ENCODE measurements at places on chromosomes 7 and 10.
A peak's percentile ranks its signal among the peaks of the same experiment; 100 is the strongest.

DNA sequence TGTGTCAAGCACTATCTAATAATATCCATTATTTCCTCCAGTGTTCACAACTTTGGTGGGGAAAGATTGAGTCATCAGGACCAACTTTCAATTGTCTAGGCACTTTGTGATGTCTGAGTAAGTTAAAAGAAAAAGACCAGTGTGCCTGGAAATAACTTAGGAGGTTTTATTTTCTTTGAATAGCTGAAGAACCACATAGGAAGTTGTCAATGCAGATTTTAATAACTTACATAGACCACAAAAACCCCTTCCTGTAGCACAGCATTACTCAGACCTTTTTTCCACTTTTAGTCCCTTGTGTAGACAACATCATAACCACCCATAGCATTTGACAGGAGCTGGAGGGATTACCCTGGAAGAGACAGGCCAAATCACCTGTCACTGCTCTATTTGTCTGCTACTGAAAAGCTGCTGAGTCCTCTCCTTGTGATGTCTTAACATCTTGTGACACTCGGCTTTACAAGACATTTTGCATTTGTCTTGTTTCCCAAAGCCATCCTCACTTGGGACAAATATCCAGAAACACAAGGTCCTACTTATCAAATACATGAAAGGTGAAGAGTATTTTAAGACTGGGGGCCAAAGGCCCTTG is 241.5 kb upstream of the PTER start:
- no peak for DNase-seq

GRCh38 chr10:4316161-4316810 is 509.7 kb upstream of the AKR1E2 start:
- no peak for DNase-seq

DNA sequence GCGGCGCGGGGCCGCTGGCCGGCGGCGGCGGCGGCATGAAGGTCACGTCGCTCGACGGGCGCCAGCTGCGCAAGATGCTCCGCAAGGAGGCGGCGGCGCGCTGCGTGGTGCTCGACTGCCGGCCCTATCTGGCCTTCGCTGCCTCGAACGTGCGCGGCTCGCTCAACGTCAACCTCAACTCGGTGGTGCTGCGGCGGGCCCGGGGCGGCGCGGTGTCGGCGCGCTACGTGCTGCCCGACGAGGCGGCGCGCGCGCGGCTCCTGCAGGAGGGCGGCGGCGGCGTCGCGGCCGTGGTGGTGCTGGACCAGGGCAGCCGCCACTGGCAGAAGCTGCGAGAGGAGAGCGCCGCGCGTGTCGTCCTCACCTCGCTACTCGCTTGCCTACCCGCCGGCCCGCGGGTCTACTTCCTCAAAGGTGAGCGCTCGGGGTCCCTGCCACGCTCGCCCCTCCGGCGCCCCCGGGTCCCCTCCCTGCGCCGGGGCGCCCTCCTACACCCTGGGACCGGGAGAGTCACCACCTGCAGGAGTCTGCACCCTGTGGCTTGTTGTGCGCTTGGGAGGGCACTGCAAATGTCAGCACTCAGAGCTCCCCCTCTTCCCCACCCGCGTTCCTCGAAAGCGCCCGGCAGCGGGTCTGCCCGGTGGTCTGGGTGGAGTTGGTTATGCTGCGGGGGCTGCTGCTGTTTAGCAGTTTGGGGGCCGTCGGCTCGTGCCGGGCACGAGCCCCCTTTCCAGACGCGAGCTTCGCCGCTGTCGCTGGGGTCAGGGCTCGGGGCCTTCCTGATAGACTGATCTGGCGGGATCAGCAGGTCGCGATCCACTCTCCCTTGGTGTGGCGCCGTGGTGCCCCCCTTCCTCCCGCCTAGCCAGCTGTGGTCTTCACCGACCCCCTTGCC is 627 bp downstream of the DUSP5 start:
- peak; percentile 2 for DNase-seq

GRCh38 chr7:91720260-91720937 is 160.1 kb downstream of the MTERF1 start:
- DNase-seq: no peak

DNA sequence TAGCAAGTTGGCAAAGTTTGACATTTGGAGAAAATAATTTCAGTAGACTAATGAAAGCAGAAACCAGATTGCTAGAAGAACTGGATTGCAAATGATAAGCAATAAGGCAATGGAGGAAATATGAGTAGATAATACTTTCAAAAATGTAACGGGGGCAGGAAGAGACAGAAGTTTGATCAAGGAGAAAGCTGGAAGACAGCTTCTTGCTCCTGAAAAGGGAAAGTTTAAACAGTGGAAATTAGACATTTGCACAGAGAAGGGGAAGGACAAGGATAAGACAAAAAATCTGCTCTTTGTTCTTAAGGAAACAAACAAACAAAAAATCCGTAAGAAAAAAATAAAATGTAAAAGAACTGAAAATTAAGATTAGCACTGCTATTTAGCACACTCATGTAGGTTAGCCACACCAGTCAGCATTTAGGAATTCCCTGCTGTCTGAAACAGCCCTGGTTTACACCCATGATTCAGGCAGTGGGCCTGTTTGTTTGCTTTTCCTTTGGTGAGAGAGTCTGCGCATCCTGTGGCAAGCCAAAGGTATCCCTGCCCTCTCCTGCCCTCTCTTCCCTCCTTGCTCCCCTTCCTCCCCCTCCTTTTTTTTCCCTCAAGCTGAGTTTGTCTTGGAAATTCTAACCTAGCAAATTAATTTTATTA is 104.3 kb upstream of the CAV2 start:
- DNase-seq: no peak

DNA sequence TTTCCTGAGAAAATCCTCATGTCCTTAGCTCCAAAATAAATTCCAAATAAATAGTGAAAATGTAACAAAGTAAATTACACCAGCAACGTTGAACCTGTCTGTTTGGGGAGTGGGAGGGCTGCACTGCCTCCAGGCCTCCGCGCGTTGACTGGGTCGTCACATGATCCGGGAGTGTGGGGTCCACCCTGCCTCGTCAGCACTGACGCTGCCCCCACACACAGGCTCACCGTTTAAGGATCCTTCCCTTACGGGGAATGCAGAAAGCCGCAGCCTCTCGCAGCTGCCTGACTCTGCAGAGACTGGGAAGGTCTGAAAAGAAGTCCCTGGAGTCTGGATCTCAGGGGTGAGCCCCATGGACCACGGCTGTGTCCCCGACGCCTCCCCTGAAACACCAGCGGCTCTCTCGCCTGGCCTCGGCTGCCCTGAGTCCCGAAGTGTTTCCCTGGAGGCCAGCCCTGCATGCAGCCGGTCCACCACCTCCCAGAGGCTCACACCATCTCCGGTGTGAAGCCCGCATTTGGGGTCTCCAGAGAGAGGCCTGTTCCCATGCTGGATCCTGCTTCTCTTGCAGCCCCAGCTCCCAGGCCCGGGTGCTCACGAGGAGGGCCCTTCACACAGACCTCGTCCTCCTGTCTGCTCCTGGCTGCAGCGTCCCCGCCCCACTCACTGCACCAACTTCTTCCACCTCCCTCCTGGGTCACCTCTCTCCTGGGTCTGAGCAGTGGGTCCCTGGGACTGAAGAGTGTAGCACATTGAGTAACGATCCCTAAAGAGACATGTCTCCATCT is 49.5 kb upstream of the ADGRA1 start:
- no peak for DNase-seq

DNA sequence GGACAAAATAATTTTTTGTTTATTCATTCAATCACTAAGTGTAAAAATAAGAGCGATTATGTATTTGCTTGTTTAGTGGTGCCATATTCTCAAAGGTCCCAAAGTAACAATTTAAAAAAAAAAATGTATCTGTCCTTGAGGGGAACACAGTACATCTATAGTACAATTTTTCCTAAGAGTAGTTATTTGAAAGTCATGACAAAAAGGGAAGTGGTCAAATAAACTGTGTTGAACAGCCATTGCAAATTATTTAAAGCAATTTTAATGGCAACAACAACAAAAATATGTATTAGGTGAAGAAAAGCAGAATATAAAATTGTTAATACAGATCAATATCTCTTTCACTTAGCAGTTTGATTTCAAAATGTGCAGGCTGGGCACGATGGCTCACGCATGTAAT is 943.5 kb downstream of the CNTNAP2 start:
- no peak for DNase-seq

DNA sequence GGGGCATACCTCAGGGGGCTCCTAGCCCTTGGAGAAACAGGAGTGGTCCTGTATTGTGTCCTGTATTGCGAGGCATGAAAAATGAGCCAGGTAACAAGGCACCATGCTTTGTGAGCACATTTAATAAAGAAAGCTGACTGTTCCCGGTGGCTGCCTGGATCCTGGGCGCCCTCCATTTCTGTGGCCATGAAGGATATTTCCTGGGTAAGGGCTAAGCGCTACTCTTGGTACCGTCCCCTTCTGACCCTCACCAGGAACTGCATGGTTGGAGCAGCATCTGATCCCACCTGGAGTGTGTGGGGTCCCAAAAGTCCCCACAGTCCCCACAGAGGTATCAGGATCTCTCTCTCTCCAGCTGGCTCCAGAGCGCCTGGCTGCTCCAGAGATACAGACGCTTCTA is 139.5 kb downstream of the MAPK8 start:
- DNase-seq: no peak

DNA sequence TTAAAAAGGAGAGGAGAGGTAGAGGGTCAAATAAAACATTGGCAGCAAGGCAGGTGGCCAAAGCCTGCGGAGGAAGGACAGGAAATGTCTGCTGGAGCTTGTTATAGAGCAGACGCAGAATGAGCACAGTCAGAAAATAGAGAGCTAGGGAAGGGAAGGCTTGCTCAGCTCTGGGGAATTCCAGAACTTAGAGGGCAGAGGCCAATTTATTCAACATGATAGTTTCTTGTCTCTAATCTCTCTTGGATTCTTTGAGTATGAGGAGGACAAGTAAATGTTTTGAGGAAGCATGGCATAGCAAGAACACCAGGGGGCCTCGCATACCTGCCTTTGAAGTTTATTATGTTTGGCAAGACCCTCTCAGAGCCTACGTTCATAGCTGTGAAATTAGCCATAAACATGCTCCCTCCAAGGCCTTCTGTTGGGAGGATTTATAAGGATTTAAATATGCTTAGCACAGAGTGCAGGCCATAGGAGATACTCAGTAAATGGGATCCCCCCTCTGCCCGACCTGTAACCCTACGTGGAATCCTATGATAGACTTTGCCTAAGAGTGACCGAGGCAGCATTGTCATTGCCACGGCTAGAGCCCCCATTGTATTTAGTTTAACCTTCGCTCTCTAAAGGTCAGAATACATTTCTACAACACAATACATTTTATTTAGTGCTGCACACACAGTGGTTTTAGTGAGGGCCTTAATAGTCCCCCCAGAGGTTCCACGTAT is 293.9 kb downstream of the CCDC3 start:
- DNase-seq: peak; percentile 21
